Stimulated activated CD8-positive, alpha-beta memory T cell treated with anti-CD3 and anti-CD28 coated beads, Interleukin-2, amount 100 ng/mL, for 1 hour (primary cell): ENCODE measurements at places on chromosomes 13 and 19.

DNA sequence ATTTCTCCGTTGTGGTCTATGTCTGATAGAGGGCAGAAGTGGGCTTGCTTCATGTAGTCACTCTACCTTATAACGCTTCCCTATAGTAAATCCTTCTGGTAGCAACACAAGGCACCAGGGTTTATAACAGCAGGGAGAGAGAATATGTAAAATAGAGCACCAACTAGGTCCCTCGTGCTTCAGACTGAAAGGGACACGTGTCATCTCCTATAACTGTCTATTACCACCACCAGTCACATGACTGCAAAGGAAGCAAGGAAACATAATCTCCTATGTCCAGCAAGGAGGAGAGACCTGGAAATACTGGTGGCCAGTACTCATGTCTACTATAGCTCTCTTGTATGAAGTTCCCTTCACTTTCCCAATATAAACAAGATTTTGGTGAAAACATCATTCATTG is 79.2 kb downstream of the SLAIN1 start:
- no peak for DNase-seq

DNA sequence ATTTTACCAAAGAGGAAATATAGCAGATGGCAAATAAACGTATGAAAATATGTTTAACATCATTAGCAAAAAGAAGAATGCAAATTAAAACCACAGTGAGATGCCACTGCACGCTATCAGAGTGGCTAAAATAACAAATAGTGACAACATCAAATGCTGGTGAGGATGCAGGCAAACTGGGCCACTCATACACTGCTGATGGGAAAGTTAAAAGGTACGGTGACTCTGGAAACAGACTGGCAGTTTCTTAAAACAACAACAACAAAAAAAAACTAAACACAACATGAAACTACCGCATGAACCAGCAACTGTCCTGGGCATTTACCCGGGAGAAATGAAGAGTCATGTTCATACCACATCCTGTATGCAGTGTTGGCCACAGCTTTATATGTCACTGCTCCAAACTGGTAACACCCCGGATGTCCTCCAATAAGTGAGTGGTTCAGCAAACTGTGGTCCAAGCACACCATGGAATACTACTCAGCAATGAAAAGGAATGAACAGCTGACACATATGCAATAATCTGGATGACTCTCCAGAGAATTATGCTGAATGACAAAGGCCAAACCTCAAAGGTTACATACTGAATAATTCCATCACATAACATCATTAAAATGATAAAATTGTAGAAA is 22.3 kb downstream of the EPS15L1 start:
- DNase-seq = no peak

GRCh38 chr13:21075379-21076249 is 14.2 kb upstream of the LATS2 start:
- no peak for DNase-seq

DNA sequence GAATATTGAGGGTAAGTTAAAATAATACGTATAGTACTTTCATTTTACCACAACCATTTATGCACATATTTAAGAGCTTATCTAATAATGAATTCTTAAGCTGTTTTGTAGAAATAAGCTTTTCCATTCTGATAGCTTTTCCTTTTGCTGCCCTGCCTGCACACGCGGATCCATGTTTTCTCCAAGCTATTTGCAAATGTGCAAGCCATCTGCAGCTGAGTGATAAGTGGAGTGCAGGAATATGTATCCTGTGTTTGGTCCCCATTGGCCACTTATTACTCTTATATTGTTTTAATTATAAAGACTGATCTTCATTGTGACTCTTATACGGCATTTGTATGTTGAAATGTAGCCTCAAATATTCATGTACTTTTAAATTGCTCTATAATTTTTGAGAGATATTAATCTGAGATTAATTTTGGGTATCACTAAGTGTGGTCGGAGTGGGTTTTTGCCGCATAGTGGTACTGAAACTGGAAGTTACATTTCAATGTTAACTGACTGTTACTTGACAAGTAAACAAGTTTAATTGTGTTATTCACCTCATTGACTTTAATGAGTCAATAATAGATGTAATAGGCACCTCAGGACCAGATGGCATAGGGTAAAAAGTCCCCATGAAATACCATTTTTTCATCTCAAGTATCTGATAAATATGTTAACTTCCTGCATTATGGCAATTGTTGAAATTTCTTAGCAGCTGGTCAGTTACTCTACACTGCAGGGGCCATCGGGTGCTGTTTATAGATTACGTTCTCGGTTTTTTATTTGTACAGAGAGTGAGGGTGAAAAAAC is 1567.4 kb downstream of the EFNB2 start:
- DNase-seq = no peak

DNA sequence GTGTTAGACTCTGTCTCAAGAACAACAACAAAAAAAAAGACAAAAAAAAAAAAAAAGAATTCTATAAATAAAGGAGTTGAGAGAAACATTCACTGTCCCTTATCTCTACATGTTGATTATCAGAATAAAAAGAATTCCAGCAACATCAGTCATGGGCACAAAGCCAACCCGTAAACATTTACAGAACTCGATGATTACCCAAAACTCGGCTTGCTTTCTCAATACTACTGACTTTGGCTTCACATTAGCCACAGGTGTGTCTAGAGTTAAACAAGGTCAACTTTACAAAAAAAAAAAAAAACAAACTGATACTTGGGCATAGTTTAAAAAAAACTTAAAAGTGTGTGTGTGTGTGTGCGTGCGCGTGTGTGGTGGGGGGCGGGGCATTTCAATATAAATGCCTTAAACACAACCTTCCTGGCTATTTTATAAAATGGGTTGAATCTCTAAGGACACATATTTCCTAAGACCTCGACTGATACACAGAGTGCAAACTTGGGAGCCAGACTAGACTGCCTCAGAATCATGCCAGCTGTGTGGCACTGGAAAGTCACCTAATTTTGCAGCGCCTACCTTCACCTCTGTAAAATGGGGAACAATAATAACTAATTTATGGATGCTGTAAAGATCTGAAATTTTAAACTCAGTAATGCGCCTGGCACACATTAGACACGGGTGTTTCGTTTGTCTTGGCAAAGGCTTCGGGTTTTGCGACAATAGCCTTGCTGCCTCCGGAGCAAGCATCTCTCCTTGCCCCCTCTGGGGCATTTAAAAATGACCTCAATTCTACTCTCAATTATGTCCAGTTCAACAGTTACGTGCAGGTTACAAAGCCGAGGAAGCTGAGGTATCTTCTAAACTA is 922 bp downstream of the EBPL start:
- no peak for DNase-seq

- DNase-seq = peak; percentile 30
Measured at GRCh38 chr13:20174656-20175405, 14.0 kb upstream of the GJA3 start.

DNA sequence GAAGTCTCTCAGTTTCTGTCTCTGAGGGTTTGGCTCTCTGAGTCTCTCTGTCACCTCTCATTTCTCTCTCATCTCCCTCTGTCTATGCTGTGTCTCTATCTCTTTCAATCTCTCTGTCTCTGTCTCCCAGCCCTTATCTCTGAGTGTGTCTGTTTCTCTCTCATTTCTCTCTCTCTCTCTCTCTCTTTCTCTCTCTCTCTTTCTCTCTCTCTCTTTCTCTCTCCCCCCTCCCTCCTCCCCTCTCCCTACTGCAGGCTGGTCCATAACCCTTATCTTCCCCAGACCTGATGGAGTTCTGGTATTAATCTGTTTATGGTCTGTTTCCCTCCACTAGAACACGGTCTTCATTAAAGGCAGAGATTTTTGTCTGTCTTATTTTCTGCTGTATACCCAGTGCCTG is 1.3 kb upstream of the PVR start:
- DNase-seq = no peak

DNA sequence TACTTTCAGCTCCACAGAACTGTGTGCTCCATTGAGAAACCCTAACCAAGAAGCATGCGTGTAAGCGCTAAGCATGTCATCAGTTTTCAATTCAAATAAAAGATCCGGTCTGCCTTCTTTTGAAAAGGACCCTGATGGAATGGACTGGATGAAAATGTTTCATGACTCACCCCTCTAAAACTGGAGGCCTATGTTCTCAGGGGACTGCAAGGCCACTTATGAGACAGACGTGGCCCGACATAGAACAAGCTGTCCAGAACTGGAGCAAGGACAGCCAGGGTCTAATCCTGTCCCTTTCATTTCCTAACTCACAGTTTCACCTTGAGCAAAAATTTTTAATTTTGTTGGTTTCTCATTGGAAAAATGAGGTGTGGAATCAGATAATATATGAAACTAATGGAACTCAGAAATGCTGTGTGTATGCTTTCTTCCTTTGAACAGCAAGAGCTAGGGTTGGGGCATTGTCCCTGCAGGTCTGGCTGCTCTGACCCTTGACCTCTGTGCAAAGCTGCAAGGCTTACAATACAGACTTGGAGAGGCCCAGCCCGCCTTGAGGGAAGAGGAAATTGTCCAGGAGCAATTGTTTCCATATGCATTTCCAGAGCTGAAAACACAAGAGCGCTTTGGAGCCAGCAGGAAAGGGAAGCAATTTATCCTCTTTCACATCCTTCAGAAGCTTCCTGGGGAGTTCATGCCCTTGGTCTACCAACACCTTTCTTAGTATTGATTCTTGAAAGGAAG is 553.4 kb upstream of the KLF12 start:
- no peak for DNase-seq

- no peak for DNase-seq
Measured at GRCh38 chr13:111644750-111645149, 324.3 kb downstream of the TEX29 start.

DNA sequence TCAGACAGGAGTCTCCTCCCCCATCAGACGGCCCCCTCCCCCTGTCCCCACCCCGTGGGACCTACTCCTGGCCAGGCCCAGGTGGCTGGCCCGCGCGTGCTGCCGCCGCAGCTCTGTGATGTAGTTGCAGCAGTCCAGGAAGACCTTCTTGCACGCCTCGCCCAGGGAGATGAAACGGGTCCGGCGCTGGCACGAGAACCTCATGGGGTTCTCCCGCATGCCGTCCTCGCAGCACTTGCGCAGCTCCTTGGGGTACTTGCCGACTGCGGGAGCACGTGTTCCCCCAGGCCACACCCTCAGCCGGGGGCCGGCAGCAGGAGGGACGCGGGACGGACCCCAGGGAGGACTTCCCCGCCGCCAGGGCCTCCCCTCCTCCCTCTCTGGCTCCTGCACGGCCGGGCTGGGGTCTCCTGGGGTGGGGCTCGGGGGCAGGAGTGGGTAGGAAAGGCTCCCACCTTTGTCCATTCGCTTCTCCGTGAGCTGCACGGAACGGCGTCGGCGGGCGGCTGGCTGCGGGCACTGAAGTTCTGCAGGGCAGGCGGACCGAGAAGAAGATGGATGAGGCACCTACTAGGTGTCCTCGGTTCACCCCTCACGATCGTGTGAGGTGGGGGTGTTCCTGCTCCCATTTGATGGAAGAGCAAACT is 13.3 kb downstream of the C3 start:
- no peak for DNase-seq

- no peak for DNase-seq
Measured at GRCh38 chr19:2127758-2128157, 23.6 kb downstream of the AP3D1 start.

DNA sequence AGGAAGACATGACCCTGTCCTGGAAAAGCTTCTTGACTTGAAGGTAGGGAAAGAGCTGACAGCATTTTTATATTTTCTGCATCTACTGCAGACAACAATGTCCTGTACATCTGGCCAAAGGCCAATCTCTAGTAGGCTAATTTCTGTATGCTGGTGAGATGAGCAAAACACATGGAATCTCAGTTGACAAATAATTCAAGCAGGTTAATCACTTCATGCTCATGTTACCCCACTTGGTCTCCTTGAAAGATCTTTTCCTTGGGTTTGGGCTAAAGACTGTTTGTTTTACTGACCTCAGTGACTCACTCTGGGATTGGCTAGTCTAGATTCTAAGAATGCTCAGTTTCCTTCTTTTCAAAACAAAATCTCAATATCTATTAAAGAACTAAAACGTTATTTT is 298.8 kb downstream of the LMO7 start:
- no peak for DNase-seq

- no peak for DNase-seq
Measured at GRCh38 chr19:307793-308420, 16.7 kb upstream of the PLPP2 start.

DNA sequence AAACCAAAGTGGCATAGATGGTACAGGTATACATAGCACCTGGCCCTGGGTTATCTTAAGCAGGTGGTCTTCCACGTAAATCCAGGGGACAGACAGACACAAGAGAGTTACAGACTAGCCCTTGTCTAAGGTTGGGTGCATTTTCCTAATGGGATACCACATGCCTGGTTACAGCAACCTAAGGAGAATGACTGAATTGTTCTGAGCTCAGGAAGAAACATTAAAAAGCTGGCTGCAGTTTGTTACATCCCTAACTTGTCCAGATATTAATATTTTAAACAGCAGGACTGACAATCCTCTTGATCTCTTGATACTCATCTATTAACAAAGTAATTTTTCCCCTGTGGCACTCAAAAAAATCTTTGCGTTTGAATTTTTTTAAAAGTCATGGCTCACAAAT is 102.2 kb upstream of the SERP2 start:
- DNase-seq = no peak

GRCh38 chr13:113052206-113052605 is 53.4 kb upstream of the F7 start:
- no peak for DNase-seq

DNA sequence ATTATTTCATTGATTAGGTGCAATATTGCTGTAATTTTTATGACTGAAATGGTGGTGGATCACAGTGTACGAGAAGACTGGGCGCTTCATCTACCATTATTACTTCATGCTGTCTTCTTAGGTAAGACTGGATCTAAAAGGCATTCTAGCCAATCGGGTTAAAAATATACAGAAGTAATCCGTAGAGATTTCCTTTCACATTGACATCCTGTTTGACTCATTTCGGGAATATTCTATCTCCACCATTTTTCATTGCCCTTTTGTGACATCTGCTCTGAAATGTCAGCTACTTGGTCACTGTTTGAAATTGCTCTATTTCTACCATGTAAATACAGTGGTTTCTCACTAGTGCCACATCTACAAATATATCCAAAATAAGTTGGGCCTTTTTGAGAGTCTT is 90.2 kb downstream of the ZAR1L start:
- DNase-seq = no peak

DNA sequence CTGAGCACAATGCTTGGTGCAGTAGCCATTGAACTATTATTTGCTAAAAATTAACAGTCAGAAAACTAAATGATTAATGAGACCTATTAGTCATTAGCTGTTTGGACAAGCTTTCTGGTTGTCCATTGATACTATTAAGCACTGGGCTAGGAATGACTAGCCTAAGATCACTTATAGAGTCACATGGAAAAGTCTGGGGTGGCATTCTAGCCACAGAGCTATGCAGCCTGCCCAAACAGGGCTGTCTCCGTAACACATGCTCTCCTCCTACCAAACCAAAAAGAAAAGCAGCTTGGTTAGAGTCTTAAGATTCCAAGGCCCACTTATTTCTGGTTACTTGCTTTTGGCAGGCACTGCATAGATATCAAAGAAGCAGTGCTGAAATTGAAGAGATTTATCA is 193.5 kb upstream of the NBEA start:
- DNase-seq = no peak
